ENCODE measurements at places on chromosomes 5 and 9.

GRCh38 chr5:80036615-80037014 is 1.5 kb downstream of the THBS4 start:
- no peak for DNase-seq

DNA sequence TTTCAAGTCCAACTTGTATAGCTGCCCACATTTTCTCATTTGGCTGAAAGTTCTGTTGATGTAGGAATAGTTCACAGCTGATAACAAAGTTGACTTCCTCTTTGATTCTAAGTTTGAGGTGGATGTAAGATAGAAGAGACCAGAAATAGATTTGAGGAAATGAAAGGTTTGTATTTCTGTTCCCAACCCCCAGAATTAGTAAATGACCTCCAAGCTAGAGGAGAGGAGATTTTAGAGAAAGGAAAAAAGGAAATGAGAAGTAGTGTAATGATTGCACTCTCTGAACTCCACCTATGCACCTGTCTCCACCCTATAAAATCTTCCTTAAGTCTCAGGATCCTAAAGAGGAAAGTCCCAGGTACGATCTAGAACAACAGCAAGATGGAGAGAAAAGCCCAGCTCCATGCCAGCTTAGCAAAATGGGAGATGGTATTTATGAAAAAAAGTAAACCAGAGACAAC is 130.4 kb upstream of the POC5 start:
- no peak for DNase-seq

DNA sequence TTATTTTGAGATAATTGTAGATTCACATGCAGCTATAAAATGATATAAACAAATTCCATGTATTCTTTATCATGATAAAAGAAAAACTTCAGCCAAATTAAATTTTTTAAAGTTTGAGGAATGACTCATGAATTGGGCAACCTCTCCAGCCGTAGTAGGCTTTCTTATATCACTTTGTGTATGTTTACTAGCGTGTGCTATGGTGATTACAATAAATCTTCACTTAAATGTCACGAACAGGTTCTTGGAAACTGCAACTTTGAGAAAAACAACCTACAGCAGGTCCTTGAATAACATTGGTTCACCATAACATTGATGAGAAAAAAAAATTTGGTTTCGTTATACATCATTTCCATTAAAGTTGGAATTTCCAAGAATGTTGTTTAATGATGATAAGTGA is 730.9 kb upstream of the TYRP1 start:
- no peak for DNase-seq

- no peak for DNase-seq
Measured at GRCh38 chr9:15755660-15756059, 202.8 kb downstream of the CCDC171 start.

DNA sequence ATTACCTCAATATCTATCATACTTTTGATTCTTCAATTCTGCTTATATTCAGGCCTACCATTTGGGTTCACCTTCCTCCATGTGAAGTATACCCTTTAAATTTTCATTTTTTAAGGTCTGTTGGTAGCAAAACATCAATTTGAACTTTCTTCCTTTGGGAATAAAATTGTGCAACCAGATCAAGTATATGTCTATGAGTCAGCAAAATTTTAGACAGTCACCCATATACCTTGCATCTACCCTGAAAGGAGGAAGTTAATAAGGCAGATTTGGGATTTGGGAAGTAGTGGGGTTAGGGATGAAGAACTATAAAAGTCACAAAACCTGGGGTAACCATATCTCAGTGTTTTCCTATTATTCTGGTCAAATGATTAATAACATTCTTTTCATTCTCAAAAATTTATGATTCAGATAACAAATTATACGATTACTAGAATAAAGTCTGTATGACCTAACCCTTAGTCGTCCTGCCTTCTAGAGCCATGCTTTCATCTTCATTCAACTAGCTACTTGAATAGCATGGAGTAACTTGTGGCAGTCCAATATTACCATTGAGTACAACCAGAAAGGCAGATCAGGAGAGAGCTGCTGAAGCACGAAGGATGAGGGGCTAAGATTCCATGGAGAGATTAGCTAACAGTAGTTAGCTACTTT is 2.8 kb upstream of the IL33 start:
- DNase-seq: no peak

DNA sequence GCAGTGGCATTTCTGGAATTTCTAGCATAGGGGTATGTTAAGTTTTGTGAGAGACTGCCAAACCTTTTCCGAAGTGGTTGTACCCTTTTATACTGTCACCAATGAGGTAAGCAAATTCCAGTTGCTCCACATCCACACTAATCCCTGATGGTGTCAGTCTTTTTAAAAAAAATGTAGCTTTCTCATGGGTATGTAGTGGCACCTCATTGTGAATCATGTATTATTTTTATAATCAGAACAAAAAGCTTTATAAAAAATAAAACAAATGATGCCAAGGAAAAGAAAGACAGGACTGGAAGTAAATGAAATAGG is 93.4 kb upstream of the CLINT1 start:
- DNase-seq: no peak

DNA sequence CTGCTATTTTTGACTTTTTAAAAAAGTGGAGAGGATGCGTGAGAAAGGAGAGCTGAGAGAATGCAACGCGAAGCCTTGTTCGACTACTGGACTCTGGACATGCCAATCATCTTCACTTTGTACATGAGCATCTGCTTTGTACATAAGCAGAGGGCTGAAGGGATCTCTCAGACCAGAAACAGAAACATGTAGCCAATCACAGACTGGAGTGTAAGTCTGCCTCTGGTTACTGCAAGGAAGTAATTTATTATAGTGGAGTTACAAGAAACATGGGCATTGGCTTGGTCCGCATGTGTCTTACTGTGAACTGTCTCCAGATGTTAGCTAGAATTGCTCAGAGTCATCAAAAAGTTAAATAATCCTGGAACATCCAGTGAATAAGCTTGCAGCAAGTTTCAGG is 190.0 kb upstream of the GRAMD2B start:
- no peak for DNase-seq

GRCh38 chr5:132299917-132300316 is 5.7 kb downstream of the SLC22A4 start:
- no peak for DNase-seq

GRCh38 chr5:51104556-51104955 is 278.7 kb upstream of the ISL1 start:
- DNase-seq: no peak

DNA sequence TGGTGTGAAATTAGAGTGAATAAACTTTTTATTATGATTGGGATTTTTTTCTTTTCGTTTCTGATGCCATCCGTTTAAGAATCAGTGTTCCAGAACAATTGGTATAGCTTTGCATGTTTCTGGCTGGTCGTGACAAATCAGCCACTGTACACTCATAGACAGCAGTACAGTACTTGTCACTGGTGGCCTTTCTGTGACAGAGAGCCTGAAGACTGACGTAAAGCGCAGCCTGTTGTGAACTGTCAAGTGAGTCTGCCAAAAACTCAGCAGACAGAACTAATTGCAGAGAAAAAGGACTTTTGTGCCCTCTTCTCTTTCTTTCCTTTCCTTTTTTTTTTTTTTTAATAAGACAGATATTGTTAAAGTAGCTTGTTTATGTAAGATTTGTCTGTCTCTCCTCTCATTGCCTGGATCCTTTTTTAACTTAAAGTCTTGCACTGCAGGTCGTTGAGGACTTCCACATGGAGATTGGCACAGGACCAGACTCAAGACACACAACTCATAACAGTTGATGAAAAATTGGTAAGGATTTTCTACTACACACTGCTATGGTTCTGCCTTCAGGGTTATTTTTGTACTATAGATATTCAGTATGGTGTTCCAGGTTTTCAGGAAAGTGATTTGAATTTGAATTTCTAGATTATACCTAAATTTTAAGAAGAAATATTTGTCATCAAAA is 42.7 kb downstream of the NDUFS4 start:
- DNase-seq: no peak

- DNase-seq: no peak
Measured at GRCh38 chr5:81638471-81638870, 112.4 kb downstream of the SSBP2 start.

DNA sequence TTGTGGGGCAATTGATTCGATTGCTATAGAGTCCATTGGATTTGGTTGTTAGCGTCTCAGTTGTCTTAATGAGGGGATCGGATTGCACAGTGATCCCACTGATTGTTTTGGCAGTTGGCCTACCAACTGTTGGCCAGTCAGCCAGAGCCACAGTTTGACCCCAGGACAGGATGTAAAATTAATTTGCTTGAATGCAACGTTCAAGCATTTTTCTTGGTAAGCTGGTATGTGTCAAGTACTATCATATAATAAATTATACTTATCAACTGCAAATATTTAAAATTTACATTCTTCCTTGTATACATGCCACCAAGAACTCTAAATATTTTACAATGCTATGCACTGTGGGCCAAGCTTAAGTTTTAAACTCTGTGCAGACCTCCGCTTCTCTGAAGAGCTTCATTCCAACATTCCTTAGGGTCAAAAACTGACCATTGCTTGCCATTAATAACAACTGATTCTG is 80.4 kb upstream of the OSMR start:
- no peak for DNase-seq

DNA sequence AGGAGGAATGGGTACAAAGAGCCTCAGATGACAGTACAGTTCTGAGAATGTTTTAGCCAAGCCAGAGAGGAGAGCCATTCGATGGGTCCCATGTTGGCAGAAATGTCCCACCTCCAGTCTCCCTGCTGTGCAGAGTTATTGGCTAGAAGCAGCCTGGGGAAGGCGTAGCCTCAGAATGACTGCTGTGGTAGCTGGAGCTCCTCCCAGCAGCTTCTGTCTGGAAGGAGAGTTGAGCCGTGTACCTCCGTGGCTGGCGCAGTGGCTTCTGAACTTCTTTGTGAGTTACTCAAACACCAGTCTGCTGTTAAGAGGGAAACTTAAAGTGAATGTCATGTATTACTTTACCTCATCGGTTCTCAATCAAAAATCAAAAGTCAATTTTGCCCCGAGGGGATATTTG is 193.3 kb upstream of the SNX2 start:
- DNase-seq: no peak

DNA sequence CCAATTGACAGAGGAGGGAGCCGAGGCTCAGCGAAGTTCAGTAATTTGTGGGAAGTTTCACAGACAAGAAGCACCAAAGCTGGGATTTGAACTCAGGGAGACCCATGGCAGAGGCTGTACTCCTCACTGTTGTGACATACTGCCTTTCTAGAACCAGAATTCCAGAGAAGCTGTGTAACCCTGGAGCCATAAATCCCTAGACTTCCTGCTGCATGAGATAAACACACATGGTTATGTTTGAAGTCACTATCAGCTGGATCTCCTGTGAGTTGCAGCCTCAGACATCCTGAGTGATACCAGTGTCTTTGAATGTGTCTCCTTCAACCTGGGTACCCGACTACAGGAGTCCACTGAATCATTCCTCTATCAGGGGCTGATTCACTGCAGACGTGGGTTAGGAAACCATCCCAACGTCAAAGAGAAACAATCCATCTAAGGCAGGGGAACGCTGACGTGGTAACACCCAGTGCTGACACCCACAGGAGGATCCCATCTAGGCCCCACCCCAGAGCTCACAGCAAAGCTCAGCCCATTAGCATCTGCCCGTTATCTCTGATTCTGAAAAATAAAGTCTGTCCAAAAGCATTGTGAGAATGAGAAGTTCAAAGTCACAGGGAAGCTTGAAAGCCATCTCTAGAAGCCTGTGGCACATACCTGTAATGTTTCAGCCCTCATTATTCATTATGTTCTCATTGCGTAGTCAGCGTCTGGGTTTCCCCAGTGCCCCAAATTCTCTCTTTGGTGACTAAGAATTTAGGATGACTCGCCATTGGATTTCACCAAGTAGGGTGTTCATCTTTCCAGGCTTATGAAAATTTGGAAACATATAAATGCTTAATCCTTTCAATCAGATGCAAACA is 36.3 kb upstream of the BASP1 start:
- DNase-seq: peak; percentile 49
